Fibroblast of skin of scalp (primary cell): ENCODE measurements at places on chromosomes 12 and 14.

- no peak for DNase-seq
Measured at GRCh38 chr12:19148860-19149259, 19.3 kb downstream of the PLEKHA5 start.

DNA sequence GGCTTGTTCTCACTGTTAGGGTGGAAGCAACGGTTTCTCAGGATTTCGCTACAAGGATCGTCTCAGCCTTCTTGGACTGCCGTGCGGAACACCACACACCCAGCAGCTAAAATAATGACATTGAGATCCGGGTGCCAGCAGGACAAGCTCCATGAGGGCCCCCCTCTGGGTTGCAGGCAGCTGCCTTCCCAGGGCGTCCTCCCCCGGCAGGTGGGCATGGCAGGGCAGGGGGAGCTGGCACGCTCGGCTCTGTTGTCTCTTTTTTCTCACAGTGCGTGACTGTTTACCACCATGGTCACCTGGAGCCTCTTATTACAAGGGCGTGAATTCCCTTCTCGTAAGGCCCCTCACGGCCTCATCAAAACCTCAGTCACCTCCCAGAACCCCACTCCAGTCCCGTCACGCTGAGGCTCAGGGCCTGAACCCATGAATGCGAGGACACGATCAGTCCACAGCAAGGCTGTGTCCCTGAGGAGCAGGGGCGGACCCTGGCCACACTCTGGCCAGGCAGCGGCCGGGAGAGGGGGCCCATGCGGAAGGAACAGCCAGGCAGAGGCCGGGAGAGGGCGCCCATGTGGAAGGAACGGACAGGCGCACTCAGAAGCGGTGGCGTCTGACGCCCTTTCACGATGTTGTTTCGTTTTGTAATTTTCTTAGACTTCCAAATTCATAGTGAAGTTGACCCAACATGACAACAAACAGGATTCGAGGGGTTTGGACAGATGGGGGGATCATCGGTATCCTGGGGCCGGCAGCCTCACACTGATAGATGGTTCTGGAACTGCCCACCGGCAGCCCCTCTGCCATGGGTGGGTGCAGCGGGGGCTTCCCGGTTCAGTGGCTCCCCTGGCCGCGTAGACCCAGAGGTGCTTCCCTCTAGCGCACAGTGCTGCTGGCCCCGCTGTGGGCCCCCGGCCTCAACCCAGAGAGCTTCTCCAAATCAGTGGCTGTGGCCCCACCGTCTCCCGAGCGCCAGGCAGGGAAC is 10.0 kb downstream of the LRCOL1 start:
- DNase-seq = peak; percentile 62

GRCh38 chr12:114684098-114684869 is at the start of gene TBX3:
TBX3 (minus strand) TSS chr12:114684175; CDS start chr12:114683200, 975 bp downstream.
- DNase-seq = peak; percentile 100

DNA sequence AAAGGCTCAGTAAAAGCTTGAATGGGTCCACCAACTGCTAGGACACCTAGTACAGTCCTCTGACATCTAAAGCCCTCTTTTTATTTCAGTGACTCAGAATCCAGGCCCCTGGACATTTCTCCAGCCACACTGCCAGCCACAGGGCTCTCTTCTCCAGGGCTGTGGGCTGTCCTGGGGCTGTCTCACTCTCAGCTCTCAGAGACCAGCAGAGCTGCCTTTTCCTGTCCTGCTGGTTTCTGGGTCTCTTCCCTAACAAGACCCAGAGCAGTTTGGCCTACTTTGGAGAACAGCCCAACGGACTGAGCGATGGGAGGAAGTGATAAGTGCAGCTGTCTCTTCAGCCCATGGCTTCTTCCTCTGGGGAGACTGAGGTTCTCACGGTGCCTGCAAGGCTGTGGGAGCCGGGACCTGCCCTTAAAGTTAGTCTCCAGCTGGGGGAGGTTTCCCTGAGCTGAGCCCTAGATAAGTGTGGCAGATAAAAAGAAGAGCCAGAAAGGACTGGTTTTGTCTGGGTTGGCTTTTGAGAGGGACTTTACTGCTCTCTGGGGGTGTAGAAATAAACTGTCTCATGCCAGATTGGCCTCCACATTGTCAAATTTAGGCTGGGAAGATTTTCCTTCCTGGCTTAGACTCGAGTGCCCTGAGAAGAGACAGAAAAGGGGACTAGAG is 979.8 kb downstream of the VRK1 start:
- DNase-seq = no peak

DNA sequence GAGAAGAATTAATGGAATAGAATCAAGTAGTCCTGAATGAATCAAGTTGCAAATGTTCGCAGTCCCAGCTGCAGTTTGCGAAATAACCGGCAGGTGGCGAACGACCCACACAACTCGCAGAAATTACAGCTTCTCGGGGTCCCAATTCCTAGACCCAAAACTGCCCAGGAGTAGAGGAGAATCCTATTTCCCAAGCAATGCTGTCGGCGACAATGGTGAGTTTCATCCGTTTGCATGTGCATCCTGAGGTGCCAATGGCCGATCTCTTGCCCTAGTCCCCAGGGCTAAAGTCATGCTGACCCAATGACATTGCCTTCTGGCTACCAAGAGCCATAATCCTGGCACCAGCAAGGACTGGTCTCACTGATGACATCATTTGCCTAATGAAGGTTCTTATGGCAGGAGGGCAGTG is 8.5 kb upstream of the ASCL1 start:
- peak; percentile 29 for DNase-seq

GRCh38 chr12:113237748-113238147 is 16.5 kb downstream of the TPCN1 start:
- no peak for DNase-seq

DNA sequence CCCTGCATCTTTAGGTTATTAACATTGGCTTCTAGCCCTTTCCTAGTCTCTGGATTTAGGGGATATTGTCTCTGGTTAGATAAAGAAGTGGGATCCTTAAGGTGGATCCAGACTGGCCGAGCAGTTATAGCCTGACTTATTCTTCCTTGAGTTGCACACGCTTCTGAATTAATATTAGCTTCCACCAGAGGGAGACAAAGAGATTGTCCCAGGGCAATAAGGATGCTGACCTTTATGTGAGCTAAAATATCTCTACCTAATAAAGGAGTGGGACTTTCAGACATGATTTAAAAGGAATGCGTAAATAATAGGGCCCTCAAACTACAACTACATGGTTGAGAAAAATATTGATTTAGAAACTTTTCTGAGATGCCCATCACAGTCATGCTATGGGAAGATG is 139.7 kb downstream of the SLCO1B3 start:
- DNase-seq = peak; percentile 27

DNA sequence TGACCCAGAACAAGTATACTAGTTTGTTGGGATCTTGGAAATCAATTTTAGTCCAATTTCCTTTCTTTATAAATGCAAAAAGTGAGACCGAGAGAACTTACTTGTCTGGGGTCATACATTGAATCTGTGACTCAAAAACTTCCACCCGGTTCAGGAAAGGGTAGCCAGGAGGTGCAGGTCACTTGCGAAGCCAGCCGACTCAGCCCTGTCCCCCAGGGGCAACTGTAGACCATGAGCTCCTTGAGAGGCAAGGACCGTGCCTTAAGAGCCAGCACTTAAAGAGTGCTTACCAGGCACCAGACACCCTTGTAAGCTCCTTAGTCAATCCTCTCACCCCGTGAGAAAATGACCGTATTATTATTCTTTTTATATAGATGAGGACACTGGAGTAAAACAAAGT is 505 bp upstream of the BCDIN3D start:
- DNase-seq = no peak

DNA sequence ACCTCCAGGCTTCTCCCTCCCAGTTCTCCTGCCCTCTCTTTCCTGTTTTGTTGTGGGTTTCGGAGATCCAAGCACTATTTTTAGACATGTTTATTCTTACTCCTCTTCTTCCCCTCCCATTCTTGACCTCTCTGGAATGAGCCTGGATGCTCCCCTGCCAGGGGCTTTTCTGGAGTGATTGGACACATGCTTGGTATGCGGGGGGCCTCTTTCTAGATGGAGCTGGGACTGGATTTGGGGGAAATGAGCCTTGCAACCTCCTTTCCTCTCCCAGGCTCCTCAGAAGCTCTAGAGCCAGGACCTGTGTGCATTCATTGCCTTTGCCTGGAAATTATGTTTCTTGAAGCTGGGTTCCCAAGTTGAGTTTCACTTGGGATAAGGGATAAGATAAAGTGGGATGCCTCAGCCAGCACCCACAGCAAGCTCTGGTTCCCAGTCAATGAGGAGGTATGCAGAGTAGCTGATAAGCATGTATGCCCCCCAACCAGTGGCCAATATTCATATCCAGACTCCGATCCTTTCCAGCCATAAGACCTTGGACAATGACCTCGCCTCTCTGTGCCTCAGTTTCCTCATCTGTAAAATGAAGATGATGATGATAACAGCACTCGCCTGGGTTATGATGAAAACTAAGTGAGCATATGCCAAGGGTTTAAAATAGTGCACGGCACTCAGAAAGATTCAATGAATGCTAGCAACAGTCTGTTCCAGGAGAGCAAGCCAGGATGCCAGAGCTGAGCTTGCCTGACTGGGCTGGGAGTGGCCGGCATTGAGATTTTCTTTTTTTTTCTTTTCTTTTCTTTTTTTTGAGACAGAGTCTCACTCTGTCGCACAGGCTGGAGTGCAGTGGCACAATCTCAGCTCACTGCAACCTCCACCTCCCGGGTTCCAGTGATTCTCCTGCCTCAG is 97.8 kb downstream of the SCARB1 start:
- peak; percentile 55 for DNase-seq

DNA sequence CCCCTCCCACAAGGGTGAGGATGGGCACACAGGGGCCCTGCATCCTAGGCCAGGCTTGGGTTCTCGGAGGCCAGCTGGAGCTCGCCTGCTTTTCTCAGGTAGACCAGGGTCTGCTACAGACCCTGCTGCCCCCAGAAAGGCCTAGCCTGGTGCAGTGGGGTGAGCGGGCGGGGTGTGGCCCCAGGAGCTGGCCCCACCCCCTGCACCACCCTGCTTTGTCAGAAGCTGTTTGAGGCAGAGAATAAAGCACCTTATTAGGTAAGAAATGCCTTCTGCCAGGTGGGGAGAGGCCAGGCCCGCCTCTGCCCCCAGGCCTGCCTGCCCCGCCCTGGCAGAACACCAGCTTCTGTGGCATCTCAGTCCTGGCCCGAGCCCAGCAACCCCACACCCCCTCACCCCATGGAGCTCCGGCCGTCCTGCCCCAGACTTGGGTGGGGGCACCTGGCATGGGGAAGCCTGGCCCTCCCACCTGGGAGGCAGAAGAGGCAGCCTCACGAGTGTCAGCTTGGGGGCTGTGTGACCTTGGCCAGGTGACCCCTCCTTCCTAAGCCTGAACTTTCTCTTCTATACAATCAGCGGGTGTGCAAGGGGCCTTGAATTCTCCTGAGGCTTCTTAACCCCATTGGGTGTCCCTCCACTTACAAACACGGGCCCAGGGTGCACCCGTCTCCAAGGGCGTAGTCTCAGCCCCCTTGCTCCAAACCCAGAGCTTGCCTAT is 43.2 kb downstream of the KRT80 start:
- no peak for DNase-seq

DNA sequence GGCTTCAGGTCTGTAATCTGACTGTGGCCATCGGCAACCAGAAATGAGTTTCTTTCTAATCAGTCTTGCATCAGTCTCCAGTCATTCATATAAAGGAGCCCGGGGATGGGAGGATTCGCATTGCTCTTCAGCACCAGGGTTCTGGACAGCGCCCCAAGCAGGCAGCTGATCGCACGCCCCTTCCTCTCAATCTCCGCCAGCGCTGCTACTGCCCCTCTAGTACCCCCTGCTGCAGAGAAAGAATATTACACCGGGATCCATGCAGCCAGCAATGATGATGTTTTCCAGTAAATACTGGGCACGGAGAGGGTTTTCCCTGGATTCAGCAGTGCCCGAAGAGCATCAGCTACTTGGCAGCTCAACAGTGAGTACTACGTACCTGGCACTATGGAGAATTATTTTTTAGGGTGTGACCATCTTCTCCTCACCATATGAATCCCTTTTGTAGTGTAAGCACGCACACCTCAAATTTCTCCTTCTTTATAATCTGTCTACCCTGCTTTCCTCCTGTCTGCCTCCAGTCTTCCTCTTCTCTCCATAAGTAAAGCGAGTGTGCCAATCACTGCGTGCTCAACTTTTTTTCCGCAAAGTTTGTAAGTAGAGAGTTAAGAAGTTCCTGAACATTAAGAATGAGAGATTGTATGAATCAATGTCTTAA is at the start of gene TPH2:
TSS of gene TPH2 (plus strand) at position 118 of the 658 bp plus-strand sequence. CDS start at position 260, 142 bp downstream.
- DNase-seq = peak; percentile 73

GRCh38 chr14:35235840-35236239 is 56.3 kb upstream of the PSMA6 start:
- no peak for DNase-seq

- no peak for DNase-seq
Measured at GRCh38 chr12:113664224-113664681, 192.6 kb upstream of the LHX5 start.

GRCh38 chr14:68854421-68854820 is 61.6 kb upstream of the ZFP36L1 start:
- DNase-seq = no peak

GRCh38 chr14:54048311-54048710 is 91.7 kb upstream of the BMP4 start:
- DNase-seq = no peak

- DNase-seq = no peak
Measured at GRCh38 chr12:44031472-44032185, 195.7 kb downstream of the TMEM117 start.

DNA sequence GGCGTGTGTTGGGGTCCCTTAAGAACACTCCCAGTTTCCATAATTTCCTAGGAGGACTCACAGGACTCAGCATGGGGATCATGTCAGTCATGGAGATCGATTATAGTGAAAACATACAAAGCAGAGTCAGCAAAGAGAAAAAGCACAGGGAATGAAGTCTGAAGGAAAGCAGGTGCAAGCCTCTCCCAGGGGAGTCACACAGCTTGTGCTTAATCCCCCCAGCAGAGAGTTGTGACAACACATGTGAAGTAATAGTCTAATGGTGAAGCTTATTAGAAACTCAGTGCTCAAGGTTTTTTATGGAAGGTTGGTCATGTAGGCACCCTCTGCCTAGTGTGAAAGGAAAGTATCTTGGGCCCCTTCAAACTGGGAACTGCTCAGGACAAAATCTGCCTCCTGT is 149.0 kb upstream of the SEL1L start:
- no peak for DNase-seq

DNA sequence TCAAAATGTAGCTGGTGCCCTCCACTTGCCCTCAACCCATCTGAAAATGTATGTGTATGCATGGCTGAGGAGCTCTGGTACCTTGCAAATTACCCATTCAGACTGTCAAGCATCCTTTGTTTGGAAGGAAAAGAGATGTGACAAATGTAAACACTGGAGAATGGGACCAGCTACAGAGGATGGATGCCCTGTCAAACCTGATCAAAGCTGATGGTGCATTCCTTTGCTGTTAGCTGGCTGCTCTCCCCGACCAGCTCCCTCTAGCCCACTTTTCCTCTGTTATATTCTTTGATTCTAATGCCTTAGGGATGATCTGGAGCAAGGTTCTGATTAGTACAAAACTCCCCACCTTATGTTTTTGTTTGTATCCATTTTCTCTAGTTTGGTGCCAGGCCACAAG is 310.3 kb downstream of the C12orf75 start:
- peak; percentile 34 for DNase-seq

GRCh38 chr14:100851586-100851916 is 25.6 kb downstream of the MEG3 start:
- DNase-seq = no peak

- peak; percentile 69 for DNase-seq
Measured at GRCh38 chr12:92619730-92620684, 82.8 kb upstream of the PLEKHG7 start.

GRCh38 chr14:89719366-89720075 is 235.0 kb downstream of the EFCAB11 start:
- no peak for DNase-seq

GRCh38 chr12:80400571-80400991 is 43.5 kb upstream of the PTPRQ start:
- no peak for DNase-seq
